Activated T-helper 1 cell treated with anti-CD3 and anti-CD28 coated beads, Interleukin-2, amount 50 U/mL, for 16 hours (primary cell): ENCODE measurements at places on chromosomes 7 and 10.

DNA sequence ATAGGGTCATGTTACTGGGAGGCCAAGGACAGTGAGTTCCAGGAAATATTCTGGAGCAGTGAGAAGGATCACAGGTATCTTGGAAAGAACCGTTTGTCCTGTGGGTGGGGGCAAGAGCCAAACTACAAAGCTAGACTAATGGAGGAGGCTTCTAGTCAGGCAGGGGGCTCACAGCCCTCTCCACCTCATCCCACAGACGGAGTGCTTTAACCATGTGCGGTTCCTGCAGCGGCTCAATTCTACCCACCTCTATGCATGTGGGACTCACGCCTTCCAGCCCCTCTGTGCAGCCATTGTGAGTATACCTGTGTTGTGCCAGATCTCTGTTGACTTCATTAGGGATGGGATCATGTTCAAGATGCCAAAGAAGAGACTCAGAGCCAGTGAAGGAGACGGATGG lies 8.1 kb downstream of the SEMA4G start:
- no peak for DNase-seq

DNA sequence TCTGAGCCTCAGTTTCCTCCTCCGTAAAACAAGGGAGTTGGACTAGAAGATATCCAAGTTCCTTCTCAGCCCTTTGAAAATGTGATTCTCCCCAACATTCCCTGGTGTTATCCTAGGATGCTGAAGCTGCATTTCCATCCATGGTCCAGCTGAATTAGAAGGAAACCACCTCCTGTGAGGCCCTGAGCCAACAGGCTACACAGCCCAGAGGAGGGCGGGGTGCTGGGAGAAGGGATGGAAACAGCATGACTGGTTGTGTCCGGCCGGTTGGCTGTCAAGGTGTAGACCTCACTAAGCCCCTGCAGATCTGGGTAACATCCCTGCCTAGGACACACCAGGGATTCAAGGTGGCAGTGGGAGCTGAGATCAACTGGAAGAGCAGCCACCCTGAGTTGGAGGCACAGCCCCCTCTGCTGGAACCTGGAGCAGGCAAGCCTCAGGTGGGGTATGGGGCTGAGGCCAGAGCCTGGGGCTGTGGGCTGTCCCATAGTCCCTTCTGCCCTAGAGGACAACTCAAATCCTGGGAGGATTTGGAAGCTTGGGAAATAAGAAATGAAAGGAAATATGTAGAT lies 72.0 kb downstream of the PAX2 start:
- DNase-seq: no peak

DNA sequence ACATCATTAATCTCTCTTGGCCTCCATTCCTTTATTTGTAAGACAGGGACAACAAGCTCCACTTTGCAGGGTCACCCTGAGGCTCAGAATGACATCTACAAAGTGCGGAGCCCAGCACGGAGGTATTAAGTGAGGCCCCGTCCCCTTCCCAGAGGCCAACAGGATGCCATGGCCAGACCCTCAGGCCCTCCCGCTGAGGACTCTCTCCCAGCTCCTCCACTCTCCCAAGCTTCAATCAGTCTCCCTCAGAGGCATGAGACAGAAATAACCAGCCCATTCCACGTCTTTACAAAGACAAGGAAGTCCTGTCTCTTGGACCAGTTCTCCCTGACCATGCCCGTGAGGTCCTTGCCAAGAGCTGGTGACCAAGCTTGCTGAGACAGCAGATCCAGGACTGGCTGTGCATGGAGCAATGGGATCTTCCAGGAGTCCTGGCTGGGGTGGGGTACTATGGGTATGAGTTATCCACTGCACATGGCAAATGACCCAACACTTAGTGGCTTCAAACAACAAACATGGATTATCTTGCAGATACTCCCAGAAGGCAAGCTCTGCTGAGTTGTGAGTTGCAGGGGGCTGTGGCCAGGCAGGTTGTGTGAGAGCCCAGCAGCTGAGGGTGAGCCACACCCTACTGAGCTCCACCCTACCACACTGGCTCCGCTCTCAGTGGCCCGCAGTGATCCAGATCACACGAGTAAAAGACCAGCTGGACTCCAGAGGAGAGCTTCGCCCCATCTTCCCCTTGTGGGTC lies 4.3 kb upstream of the PPIF start:
- DNase-seq: no peak

DNA sequence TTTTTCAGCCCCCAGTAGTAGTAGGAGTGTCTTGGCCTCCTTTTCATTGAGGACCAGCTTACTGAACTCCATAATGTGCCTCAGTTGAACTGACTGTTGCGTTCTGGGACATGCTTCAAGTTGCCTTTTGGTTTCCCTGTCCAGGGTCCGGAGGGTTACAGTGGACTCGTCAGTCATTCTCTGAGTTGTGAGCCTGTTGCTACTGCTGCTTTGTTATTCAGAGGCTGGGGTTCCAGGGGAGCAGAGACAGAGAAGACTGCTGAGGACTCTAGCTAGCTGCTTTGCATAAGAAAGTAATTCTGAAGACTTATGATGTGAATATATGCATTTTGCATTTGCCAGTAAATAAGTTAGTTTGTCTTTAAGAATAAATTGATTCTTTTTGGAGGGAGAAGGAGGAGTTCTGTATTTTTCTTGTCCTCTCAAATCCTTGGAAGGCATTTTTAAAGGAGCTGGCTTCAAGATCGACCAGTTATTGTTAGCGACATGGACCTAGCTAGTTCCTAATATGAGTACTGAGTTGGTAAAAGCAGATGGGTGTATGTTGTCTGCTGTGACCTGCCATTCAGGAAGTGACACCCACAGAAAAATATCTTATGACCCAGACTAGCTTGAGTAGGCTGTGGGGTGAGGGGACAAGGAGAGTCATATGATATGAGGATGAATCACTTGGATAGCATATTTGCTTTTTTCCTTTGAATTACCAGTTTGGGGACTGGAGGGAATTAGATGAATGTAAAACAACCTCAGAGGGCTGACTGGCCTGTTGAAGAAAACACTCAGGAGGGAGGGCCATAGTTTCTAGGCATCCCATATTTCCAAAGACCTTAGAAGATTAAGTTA lies 8.3 kb downstream of the PI4K2A start:
- DNase-seq: no peak

- DNase-seq: no peak
These were observed 80.6 kb downstream of the ZEB1 start for GRCh38 chr10:31399631-31400030.

DNA sequence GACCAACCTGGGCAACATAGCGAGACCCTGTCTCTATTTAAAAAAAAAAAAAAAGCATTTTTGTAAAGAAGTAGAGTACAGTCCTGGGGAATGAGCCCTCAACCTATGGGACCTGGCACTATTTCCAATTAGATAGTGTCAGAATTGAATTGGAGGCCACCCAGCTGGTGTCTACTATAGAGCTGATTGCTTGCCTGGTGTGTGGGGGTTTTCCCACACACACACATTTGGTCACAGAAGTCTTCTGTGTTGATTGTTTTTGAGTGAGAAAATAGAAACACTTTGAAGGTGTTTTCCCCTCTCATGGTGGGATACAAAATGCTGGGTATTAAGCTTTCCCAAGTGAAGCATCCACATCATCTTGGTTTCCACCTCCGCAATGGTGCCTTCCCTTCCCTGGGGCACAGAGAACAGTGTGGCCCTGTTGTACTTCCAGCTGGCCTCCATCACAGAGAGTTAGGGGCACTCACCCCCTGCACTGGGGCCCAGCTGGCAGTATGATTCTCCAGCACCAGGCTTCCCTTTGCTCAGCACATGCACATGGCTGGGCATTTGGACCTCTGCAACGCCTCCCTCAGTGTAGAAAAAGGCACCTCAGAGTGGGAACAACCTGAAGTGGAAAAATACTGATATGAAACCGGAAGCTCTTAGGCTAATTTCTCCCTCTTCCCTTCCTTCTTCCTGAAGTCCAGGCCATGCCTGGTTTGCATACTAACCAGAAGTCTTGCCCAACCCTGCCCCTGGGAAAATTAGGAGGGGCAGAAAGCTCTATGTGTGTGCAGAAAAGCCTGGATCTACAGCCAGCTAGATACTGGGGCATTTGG lies 10.7 kb upstream of the NFKB2 start:
- no peak for DNase-seq

GRCh38 chr7:98186452-98187137 lies 24.6 kb upstream of the BHLHA15 start:
- DNase-seq: no peak

DNA sequence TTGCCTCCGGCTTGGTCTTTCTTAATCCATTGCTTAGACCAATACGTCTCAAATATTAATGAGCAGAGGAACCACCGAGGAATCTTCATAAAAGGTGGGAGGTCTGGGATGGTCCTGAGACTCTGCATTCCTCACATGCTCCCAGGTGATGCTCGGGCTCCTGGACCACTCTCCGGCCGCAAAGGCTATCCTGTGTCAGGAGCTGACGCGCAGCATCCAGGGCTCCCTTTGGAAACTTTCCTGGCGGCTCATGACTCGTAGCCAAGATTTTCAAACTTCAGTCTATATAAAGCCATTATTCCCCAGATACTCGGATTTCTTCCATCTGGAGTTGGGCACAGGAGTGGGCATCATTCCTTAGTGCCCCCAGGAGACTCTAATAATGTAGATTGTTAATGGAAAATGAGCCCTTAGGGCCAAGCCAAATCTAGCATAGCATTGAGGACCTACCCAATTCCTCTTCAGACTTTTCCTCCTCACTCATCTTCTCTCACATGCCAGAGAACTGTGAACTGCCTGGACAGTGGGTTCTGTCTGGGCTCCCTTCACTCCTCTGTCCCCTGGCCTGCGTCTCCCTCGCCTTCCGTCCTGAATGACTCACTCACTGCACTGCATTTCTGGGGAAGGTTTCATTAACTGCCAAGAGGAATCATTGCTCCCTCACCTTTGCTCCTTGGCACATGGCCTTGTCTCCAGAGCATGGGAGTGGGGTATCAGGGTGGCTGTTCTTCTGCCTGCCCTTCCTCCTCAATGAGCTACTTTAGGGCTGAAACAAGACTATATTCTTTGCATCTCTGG lies 89.3 kb downstream of the MKI67 start:
- no peak for DNase-seq

- no peak for DNase-seq
These were observed 205.7 kb downstream of the EBF3 start for GRCh38 chr10:129758207-129759021.

GRCh38 chr10:128932071-128932820 lies 534.8 kb upstream of the MGMT start:
- no peak for DNase-seq

- DNase-seq: no peak
These were observed 42.2 kb downstream of the POLL start for GRCh38 chr10:101545898-101546297.

- no peak for DNase-seq
These were observed 238.1 kb downstream of the BMPER start for GRCh38 chr7:34143402-34143801.

DNA sequence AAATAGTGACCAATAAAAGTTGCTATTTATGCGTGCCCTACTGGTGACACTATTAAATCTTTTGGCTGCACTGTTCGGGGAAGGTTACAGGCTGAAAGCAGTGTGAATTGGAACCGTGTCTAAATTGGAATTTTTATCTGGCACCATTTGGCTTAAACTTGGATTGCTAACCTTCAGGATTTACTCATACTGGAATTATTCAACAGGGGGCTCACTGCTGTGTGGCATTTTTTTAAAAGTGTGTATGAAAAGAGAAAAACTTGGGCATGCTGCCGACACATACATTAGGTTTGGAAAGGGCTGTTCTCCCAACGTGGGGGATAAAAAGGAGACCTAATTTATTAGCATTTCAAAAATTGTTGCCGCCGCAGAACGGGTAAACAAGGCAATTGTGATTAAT lies 537.9 kb upstream of the MGMT start:
- no peak for DNase-seq

DNA sequence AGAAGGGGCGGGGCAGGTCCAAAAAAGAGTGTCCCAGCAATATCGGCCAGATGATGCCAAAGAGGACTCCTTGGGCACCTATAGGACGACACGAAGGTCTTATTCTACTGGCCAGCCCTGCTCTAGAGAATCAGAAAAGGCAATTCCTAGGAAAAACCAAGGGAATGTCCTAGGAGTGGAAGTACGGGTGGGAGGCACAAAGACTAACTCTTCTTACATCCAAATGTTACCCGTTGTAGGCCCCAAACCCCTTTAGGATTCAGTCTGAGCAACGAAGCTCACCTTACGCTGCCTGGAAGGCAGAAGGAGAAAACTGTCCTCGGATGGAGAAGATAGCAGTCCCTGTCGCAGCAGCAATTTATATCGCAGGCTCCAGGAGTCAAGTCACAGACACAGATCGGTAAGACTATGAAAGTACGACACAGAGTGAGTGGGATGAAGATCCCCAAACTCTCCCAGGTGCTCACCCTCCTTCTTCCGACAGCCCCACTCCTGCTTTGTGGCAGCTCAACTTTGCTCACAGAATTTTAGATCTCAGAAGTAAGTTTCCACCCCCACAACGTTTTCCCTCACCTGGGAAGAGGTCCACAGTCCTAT lies 558 bp downstream of the TCTN3 start:
- no peak for DNase-seq

DNA sequence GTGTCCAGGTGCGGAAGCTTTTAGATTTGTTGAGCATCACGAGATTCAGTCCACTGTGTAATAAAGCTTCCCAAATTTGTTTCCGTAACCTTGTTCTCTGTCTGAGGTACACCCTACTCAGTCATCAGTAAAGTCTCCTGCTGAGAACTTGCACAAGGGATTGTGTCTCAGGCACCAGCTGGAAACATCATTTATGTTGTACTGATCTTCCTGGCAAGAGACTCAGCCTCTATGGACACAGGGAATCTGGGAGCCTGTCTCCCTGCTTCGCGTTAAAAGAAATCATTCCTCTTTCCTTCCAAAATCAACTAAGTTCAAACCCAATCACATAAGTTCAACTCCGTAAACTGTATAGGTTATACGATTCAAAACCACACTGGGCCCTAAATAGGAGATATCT lies 336.8 kb downstream of the GPR37 start:
- DNase-seq: no peak
